Esophagus muscularis mucosa (tissue), 4 donors: ENCODE measurements at places on chromosomes 1 and 21. TPM values are rescaled to one million over a fixed set of nuclear protein-coding genes. Genes with fewer than 3 reads are reported as not detected.

FOXO6 gene
- total RNA-seq: 0.42 TPM

ZNF648 gene
- not detected for total RNA-seq

ZNHIT6 gene
- total RNA-seq: 16.2 TPM

CD84 gene
- total RNA-seq: 2.7 TPM

IL20 gene
- total RNA-seq: not detected

EPHA8 gene
- total RNA-seq: not detected

TNNI3K gene
- 4.2 TPM for total RNA-seq

TRIM63 gene
- 2.1 TPM for total RNA-seq

LRRIQ3 gene
- total RNA-seq: not detected

GGPS1 gene
- 29.3 TPM for total RNA-seq

INPP5B gene
- total RNA-seq: 31.1 TPM

DFFA gene
- 22.0 TPM for total RNA-seq

ZNF695 gene
- not detected for total RNA-seq
